ENCODE measurements at places on chromosomes 5 and 9. TPM values are rescaled to one million over a fixed set of nuclear protein-coding genes. Genes with fewer than 3 reads are reported as not detected.

GRCh38 chr5:31845361-31845760 is 206.4 kb downstream of the PDZD2 start:
- DNase-seq = no peak

- DNase-seq = peak; percentile 54
Measured at GRCh38 chr5:65076251-65076869, 307.6 kb downstream of the CWC27 start.

GRCh38 chr5:15787681-15788080 is 287.7 kb downstream of the FBXL7 start:
- no peak for DNase-seq

GHR gene
- total RNA-seq = 15.2 TPM

KCNV2 gene
- total RNA-seq = not detected
